ENCODE measurements at places on chromosomes 16 and 17. TPM values are rescaled to one million over a fixed set of nuclear protein-coding genes. Genes with fewer than 3 reads are reported as not detected.

GRCh38 chr16:19284207-19284606 is 1.3 kb upstream of the CLEC19A start:
- DNase-seq = no peak

CCL7 gene
- not detected for total RNA-seq

DNASE1L2 gene
- total RNA-seq = 1.6 TPM

DNA sequence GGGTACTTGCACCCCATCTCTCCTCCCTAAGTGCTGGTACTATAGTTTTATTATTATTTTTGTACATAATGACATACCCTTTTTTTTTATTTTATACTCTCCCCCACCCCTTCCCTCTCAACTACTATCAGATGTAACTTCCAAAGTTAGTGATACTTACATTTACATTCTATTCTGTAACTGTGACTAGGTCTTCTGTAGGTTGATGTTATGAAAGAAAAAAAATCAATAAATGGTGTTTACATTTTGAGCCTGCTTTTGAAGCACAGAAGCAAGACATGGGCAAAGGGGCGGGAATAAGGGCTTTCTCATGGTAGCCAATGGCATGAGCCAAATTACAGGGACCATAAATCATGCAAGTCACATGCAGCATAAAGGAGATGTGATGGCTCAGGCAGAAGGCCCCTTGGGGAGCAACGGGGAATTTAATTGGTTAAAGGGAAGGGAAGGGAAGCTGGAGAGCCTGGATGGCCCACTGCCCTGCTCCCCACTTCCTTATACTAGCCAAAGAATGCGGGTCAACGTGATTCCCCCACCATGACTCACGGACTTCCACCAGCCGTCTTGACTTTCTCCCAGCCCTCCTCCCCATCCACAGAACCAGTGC is 2.4 kb upstream of the ACSF2 start:
- DNase-seq = no peak

PRSS22 gene
- total RNA-seq = not detected

DNA sequence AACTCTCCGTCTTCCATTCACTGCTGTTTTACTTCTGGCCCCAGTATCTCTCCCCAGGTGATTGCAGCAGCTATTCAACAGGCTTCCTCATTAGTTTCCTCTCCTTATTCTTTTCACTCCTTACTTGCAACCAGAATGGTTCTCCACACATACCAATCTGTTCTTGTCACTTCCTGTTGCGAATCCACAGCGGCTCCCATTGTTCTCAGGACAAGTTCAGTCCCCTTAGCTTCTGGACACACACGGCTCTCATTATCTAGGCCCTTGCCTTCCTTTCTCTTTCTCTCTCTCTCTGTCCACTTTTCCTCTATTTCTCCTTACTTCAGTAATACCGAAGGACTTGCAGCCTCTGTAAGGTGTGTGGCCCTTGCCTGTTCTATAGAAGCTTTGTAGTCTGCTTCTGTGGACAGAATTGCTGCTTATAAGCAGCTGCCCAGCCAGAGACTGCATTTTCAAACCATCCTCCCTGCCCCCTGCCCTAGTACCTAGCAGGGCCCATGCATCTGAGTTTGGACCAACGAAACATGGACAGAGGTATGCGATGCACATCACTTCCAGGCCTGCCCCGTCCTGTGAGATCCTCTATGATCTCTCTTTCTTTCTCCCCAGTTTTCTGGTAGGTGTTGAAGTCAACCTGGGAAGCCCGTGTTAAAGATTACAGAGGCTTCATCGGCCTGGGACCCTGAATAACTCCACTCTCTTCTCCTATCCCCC is 45.7 kb downstream of the VAT1L start:
- DNase-seq = no peak

- DNase-seq = no peak
These were observed 17.6 kb upstream of the ABR start for GRCh38 chr17:1197379-1197778.

ELP5 gene
- 35.1 TPM for total RNA-seq

RPH3AL gene
- 30.0 TPM for total RNA-seq

DNA sequence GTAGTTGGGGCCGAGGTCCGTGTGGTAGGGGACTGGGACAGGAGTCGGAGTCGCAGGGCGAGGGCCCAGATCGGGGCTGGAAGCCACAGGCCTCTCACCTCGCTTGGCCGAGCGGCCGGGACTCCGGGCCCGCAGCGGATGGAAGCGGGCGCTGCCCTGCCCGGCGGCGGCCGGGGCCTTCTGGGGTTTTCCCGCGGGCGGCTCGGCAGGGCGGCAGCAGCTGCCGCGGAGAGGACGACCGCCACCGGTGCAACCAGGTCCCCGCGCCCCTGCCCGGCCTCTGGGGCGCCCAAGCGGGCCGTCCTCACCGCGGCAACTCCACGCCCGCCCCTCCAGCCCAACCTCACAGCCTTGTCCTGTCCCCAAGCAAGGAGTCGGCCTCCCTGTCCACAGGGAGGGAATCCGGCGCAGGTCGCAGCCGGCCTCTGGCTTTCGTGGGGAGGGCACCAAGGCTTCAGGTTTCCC is 15.6 kb upstream of the UTP6 start:
- DNase-seq = peak; percentile 9

GRCh38 chr17:19242323-19242722 is 5.2 kb downstream of the EPN2 start:
- DNase-seq = no peak

- DNase-seq = peak; percentile 76
These were observed 161.1 kb upstream of the CACNG5 start for GRCh38 chr17:66673668-66674276.

KRTAP4-4 gene
- total RNA-seq = not detected

- no peak for DNase-seq
These were observed 27.6 kb downstream of the HELZ start for GRCh38 chr17:67217446-67217845.

DNA sequence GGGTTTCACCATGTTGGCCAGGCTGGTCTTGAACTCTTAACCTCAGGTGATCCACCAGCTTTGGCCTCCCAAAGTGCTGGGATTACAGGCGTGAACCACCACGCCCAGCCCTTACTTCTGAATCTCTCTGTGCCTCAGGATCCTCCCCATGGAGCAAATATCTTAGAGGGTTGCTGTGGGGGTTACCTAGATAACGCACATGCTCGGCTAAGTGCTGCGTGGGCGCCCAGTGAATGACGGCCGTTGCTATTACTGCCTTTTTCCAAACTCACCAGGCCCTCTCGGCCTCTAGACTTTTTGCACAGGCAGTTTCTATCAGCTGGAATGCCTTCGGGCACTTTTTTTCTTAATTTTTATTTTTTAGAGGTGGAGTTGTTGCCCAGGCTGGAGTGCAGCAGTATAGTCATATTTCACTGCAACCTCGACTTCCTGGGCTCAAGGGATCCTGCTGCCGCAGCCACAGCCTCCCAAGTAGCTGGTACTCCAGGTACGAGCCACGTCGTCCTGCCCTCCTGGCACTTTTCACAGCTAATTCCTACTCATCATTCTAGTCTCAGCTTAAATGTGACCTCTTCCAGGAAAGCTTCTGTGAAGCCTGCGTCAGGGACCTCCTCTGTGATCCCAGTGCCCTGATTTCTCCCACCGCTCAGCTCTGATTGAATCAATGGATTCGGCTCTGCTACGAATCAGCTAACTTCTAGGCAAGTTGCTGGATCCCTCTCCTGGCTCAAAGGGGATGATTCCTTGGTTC is 8.6 kb downstream of the CCDC102A start:
- no peak for DNase-seq

GRCh38 chr17:15380446-15380845 is 39.0 kb upstream of the TEKT3 start:
- DNase-seq = no peak

DNA sequence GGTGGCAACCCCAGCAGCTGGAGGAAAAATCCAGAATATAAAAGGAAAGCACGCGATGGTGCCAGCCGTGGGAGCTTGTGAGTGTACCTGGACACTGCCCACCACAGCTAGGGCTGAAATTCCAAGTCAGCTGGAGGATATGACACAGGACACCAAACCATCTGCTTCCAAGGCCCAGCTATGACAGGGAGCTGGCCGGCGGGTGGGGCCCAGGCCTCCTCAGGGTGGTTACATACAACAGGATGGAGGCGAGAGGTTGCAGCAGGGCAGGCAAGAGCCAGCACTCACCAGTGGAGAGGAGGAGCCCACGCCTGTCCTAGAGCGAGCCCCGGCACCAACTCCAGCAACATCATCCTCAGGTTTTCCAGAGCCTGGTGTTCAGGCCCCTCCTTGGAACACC is 163.2 kb upstream of the RPL38 start:
- no peak for DNase-seq

NSF gene
- total RNA-seq = 45.3 TPM

KRT39 gene
- not detected for total RNA-seq

PPM1E gene
- total RNA-seq = not detected

GRCh38 chr16:9966569-9967157 is 215.6 kb downstream of the GRIN2A start:
- no peak for DNase-seq

STAC2 gene
- 0.27 TPM for total RNA-seq

DNA sequence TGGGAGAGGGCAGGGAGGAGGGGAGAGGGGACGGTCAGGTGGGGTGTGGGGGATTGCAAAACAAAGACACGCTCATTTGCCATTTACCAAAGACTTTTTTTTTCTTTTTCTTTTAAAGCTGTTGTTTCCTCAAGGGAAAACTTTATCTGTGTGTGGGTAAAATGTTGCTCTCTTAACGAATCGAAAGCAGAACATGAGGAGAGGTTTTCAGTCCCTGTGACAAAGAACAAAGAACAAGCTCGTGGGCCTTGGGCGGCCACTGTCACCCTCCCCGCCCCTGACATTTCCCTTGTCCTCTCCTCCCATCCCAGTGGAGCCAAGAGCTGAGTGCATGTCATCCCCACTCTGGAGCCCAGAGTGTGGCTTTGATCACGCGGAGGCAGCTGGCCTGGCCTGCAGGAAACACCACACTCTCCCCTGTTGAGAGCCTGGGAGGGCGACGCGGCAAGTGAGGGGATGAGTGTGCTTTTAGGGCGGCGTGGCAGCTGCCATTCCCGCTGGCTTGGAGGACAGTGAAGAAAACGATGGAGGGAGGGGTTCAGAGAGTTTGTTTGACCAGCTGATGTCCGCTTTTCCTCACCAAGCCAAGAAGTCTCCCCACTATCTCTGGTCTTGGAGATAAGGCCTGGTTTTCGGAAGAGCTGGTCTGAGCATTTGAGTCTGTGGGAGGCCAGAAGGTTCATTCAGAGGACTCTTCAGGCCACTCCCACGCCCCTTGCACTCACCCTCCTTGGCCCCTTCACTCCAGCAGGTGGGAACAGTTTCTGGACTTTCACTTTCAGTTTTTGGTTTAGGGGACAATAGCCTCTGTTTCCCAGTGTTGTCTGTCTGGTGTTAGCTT is 11.4 kb downstream of the CCR7 start:
- DNase-seq = peak; percentile 56

DNA sequence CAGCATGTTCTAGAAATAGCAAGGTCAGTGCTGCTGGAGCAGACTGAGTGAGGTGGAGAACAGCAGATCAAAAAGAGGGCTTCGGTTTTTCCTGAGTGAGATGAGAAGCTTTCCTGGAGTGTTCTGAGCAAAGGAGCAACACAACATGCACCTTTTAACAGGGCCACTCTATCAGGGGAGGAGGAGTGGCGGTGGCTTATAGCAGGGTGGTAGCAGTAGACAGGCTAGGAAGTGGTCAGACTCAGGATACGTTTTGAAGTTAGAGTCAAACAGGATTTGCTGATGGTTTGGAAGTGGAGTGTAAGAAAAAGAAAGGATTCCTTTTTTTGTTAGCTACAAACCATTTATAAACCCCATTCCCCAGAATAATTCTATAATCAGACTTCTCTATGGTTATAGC is 12.5 kb downstream of the POLG2 start:
- no peak for DNase-seq

DNA sequence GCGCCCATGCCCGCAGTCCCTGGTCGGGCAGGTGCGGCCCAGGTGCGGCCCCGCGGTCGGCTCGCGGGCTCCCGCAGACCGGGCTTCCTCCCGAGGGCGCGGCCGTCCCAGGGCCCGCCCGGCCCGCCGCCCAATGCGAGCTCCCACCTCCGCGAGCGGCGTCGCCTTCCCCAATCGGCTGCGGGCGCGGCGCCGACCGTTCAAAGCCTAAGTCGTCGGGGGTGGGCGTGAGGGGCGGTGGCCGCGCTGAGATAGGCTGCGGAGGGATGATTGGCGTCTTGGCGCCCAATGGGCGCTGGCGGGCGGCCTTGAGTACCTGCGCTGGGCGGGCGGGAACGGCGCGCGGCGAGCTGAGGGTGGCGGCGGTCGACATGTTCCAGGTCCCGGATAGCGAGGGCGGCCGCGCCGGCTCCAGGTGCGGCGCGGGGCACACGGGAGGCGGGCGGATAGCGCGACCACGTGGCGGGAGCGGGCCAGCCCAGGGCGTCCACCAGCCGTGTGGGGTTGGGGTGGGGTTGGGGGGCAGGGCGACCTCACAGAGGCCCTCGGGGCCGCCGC is at the start of gene JPT2:
TSS of gene JPT2 (plus strand) at position 338 of the 558 bp plus-strand sequence. CDS start at position 372, 34 bp downstream.
- peak; percentile 92 for DNase-seq

GRCh38 chr17:49067163-49067562 is 65.4 kb upstream of the B4GALNT2 start:
- no peak for DNase-seq

GRCh38 chr16:55948230-55948629 is 73.1 kb upstream of the CES5A start:
- no peak for DNase-seq

HEATR3 gene
- total RNA-seq = 23.3 TPM

DNA sequence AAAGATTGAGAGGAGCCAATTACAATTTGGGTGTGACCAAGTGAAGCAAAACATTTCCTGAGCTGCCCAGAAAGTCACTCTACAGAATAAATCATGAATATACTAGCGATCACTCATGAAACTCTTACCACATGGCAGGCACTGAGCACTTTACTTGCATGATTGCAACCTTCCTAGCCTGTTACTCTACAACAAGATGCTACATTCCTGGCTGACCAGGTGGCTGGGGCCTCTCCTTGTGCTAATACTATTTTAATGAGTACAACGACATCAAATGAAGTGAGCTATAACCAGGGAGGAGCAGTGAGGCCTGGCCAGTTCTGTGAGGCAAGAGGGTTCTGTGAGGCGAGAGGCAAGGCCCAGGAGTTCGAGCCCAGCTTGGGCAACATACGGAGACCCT is 75.2 kb downstream of the CPPED1 start:
- no peak for DNase-seq

KRTAP1-1 gene
- not detected for total RNA-seq

- no peak for DNase-seq
These were observed 16.4 kb upstream of the CD79B start for GRCh38 chr17:63948521-63948920.

DNAH17 gene
- total RNA-seq = not detected

- DNase-seq = peak; percentile 13
These were observed 116.0 kb downstream of the SOCS1 start for GRCh38 chr16:11140098-11140375.

GRCh38 chr17:75396796-75397195 is 8.7 kb downstream of the GRB2 start:
- DNase-seq = no peak

DNA sequence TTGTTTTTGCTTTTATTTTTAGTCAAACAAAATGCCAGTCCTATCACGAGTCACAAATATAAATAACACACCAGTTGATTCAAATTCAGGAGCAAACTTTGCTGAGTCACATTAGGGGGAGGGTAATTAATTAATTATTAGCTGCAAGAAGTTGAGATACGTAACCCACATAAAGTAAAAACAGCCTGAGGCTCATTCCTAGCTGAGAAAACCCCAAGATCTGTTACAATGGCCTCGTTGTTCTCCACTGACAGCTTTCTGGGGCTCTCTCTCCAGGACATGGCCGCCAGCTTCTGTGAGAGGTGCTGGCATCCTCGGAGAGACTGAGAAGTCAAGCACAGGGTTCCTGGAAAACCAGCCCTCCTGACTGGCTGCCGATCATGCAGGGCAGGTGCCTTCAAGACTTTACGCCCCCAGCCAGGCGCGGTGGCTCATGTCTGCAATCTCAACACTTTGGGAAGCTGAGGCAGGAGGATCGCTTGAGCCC is 11.1 kb downstream of the RAB40B start:
- no peak for DNase-seq

GRAPL gene
- 69.6 TPM for total RNA-seq

GRCh38 chr17:34566873-34567272 is 12.5 kb upstream of the TMEM132E start:
- DNase-seq = no peak
